Cortex of kidney (tissue), 1 donor: ENCODE measurements at places on chromosomes 16 and 17.

- DNase-seq, result no peak
Observed at GRCh38 chr16:50675686-50676610, 5.2 kb downstream of the SNX20 start.

DNA sequence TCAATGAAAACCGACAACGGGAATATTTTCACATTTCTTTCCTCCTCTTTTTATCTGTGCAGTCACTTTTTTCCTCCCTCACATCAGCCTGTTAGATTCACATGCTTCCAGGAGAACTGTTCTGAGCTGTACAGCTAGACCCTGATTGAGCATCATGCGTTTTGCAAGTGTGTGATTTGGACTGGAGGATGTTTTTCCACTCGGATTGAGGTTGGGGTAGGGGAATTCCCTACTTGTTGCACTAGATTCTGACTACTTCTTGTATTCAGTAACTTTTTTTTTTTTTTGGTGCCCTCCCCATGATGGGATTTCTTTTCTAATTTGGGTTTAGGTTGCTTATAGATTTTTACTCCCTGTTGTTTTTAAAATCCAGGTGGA is 4.8 kb downstream of the MSI2 start:
- no peak for DNase-seq

GRCh38 chr16:78209951-78210661 is 110.7 kb downstream of the WWOX start:
- no peak for DNase-seq

DNA sequence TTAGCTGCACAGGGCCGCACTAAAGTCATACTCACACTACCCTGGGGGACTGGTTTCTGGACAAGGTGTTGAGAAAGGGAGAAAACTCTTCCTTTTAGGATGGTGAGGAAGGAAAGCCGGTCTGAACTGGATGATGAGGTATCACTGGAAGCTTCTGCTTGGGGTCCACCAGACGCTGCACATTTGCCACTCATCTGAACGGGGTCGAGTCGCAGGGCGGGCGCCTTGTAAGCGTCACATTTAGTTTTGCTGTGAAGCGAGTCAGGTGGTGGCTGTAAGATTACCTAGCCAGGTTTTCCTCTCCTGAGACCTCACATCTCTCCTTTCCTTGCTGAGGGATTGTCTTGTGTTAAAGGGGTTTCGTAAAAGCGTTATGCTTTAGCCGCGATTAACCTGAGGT is 2.3 kb downstream of the JPT2 start:
- DNase-seq, result no peak

DNA sequence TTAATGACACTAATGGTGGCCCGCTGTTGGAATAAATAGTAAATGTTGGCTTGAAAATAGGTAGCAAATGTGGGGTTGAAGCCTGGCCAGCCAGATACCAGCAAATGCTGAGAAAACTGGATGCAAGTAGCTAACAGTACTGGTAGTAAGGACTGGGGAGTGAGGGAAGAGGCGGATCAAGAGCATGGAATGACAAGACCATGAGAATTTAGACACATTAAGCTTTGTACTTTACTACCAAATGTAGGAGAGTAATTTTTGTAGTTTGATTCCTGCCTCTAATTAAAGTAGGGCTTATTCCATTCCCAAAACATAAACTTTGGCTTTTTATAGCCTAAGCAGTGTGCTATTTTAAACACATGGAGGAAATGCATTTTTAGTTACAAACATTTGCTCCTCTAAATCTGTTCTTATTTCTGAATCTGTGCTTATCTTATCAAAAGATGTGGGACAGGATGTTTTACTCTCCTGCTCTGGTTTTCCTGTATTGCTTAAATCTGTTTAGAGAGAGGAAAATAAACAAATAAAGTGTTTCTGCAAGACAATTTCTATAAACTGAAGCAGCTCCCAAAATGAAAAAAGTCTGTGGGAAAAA is 44.1 kb downstream of the CFDP1 start:
- no peak for DNase-seq

GRCh38 chr17:64042700-64043485 is 22.5 kb upstream of the ICAM2 start:
- no peak for DNase-seq
